ENCODE measurements at places on chromosomes 13 and 19. TPM values are rescaled to one million over a fixed set of nuclear protein-coding genes. Genes with fewer than 3 reads are reported as not detected.

The IL17D gene
- total RNA-seq, result 0.21 TPM

The ZNF835 gene
- total RNA-seq, result 2.8 TPM

The PINLYP gene
- 3.6 TPM for total RNA-seq

The YJEFN3 gene
- total RNA-seq, result 11.4 TPM

- H3K36me3 ChIP-seq, result no peaks in the 10 kb centered on the region
- no peak overlapping the region for H3K4me3 ChIP-seq
Observed at GRCh38 chr13:64756621-64757020, 2473.5 kb downstream of the PCDH9 start.

- H3K4me3 ChIP-seq, result no peak overlapping the region
- no peak for DNase-seq
Observed at GRCh38 chr13:43373400-43373799, 350.0 kb downstream of the DNAJC15 start.

DNA sequence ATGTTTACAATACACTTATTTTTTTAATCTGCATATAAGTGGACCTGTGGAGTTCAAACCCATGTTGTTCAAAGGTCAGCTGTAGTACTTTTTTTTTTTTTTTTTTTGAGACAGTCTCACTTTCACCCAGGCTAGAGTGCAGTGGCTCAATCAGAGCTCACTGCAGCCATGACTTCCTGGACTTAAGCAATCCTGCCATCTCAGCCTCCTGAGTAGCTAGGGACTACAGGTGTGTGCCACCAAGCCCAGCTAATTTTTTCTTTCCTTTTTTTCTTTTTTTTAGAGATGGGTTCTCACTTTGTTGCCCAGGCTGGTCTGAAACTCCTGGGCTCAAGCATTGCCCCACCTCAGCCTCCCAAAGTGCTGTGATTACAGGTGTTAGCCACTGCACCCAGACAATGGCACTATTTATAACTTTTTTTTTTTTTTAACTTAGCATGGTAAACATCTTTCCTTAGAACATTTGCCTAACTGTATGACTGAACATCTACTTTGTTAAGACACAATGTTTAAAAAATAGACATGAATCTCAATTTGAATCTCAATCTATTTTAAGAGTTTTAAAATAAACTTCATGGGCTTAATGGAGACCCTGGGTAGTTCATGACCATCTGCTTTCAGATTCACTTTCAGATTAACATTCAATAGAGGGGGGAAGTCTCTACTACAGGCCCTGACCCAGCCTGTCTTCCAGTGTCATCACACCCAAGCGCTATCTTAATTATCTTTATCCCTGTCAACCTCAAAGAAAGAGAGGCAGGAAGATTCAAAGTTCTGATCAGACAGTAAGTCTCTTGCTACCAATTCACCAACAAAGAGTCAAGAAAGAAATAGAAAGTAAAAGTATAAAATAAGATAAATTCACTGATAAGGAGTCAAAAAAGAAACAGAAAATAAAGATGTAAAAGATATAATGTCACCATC is 97.7 kb upstream of the DOCK9 start:
- no peak for DNase-seq
- peak overlapping the region; percentile 93 for H3K27ac ChIP-seq
- peaks cover 37% of the 10 kb centered on the region for H3K36me3 ChIP-seq
- H3K27me3 ChIP-seq, result no peaks in the 10 kb centered on the region
- peak overlapping the region; percentile 51 for H3K4me3 ChIP-seq

- no peak overlapping the region for H3K27ac ChIP-seq
- no peaks in the 10 kb centered on the region for H3K36me3 ChIP-seq
- H3K4me1 ChIP-seq, result peaks cover 4% of the 10 kb centered on the region
- no peaks in the 10 kb centered on the region for H3K27me3 ChIP-seq
Observed at GRCh38 chr13:59898066-59898465, 265.7 kb downstream of the DIAPH3 start.

DNA sequence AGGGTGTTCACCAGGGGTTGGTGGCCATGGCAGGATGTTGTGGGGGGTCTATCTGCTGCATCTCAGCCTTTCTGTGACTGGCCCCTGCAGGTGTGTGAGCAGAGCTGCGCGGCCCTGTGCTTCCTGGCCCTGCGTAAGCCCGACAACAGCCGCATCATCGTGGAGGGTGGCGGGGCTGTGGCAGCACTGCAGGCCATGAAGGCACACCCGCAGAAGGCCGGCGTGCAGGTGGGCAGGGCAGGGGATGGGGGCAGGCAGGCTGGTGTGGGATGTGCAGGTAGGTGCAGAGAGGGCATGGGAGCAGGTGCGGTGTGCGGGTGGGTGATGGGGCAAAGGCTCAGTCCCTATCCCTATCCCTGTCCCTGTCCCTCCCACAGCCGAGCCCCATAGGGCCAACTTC is 8.1 kb upstream of the SLC25A42 start:
- no peak for DNase-seq
- no peaks in the 10 kb centered on the region for H3K4me1 ChIP-seq
- no peak overlapping the region for H3K27ac ChIP-seq
- H3K4me3 ChIP-seq, result no peak overlapping the region
- no peaks in the 10 kb centered on the region for H3K27me3 ChIP-seq

DNA sequence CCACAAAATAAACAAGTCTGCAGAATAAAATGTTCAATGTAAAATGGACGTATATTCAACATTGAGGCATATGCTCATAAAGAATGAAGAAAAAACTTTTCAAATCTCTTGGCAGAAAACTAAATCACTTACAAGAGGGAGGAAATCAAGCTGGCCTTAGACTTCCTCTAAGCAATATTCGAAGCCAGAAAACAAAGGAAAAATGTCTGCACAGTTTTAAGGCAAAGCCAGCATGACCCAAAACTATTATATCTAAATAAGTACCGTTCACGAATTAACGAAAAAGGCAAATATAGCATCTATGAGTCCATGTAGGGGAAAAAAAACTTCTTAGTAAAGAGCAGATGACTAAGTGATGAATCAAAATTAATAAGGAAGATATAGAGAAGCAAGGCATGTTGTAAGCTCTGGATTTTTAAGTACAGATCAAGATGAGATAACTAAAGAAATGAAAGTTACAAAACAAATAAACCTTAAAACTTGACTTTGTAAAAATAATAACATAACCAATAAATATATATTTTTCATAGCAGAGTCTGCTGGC is 101.3 kb downstream of the KCNRG start:
- H3K27ac ChIP-seq, result no peak overlapping the region
- H3K4me3 ChIP-seq, result no peak overlapping the region
- peaks cover 21% of the 10 kb centered on the region for H3K4me1 ChIP-seq
- H3K27me3 ChIP-seq, result no peaks in the 10 kb centered on the region
- no peak for DNase-seq

- no peaks in the 10 kb centered on the region for H3K36me3 ChIP-seq
- no peaks in the 10 kb centered on the region for H3K4me1 ChIP-seq
- no peak overlapping the region for H3K27ac ChIP-seq
- peaks cover 2% of the 10 kb centered on the region for H3K27me3 ChIP-seq
Observed at GRCh38 chr13:107185889-107186288, 618.0 kb upstream of the ARGLU1 start.

GRCh38 chr13:43787997-43788396 is 1.2 kb upstream of the ENOX1 start:
- no peaks in the 10 kb centered on the region for H3K36me3 ChIP-seq
- H3K27me3 ChIP-seq, result peaks cover 46% of the 10 kb centered on the region
- DNase-seq, result no peak
- H3K4me1 ChIP-seq, result peaks cover 9% of the 10 kb centered on the region

DNA sequence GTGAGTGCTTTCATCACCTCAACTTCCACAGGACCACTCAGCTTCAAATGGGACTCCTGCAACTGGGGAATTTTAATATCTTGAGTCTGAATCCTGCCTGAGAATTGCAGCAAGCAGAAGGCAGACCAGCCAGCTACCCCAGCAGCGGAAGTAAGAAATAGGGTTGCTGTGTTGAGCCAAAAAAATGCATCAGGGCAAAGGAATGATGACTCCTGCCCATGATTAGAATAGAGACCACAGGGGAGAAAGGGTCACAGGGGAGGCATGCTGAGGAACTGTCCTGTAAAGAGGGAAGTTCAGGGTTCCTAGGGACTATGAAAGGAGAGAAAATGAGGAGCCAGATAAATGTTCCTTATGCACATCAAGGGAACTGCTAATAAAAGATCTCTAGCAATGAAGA is 370.2 kb downstream of the KCTD12 start:
- H3K4me1 ChIP-seq, result no peaks in the 10 kb centered on the region
- no peaks in the 10 kb centered on the region for H3K36me3 ChIP-seq
- no peak overlapping the region for H3K4me3 ChIP-seq
- no peak overlapping the region for H3K27ac ChIP-seq
- H3K27me3 ChIP-seq, result peaks cover 17% of the 10 kb centered on the region
- no peak for DNase-seq

GRCh38 chr13:99254830-99255229 is 3.3 kb downstream of the GPR18 start:
- peaks cover 57% of the 10 kb centered on the region for H3K36me3 ChIP-seq
- no peak for DNase-seq
- H3K4me3 ChIP-seq, result no peak overlapping the region
- H3K27me3 ChIP-seq, result no peaks in the 10 kb centered on the region
- H3K4me1 ChIP-seq, result peaks cover 72% of the 10 kb centered on the region
- H3K27ac ChIP-seq, result peak overlapping the region; percentile 80

DNA sequence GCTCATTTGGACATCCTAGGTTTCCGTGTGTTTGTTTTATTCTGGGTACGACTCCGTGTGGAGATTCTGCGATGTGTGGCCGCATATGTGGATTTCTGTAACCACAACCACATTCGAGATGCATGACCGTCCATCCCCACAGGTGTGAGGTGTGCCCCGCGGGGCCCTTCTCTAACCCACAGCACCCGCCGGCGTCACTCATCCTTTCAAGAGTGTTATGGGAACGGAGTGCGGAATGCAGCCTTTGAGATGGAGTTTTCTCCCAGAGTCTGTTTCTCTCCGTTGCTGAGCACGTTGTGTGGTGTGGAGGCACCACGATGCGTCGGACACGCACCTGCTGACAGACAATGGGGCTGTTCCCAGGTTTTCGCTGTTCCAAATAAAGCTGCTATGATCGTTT is 40.0 kb downstream of the C13orf46 start:
- no peak overlapping the region for H3K27ac ChIP-seq
- H3K27me3 ChIP-seq, result no peaks in the 10 kb centered on the region
- DNase-seq, result no peak
- H3K36me3 ChIP-seq, result no peaks in the 10 kb centered on the region

- peaks cover 10% of the 10 kb centered on the region for H3K4me1 ChIP-seq
- H3K4me3 ChIP-seq, result no peak overlapping the region
- DNase-seq, result no peak
- H3K27ac ChIP-seq, result no peak overlapping the region
Observed at GRCh38 chr13:99104396-99104795, 96.3 kb upstream of the UBAC2 start.
